ENCODE measurements at places on chromosomes 11 and 22.

DNA sequence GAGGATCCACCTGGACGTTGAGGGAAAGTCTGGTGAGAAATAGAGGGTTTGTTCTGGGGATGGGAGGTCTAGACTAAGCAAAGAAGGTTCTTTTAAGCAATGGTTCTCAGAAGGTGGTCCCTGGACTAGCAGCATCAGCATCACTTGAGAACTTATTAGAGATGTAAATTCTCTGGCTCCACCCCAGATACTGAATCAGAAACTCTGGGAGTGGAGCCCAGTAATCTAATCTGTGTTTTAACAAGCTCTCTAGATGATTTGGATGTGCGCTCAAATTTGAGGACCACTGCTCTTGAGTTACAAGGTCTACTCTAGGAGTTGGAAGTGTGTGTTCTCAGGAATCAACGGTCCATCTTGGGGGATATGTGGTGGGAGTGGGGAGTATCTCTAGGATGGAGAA lies 3.3 kb upstream of the ABCG4 start:
- no peak for DNase-seq

DNA sequence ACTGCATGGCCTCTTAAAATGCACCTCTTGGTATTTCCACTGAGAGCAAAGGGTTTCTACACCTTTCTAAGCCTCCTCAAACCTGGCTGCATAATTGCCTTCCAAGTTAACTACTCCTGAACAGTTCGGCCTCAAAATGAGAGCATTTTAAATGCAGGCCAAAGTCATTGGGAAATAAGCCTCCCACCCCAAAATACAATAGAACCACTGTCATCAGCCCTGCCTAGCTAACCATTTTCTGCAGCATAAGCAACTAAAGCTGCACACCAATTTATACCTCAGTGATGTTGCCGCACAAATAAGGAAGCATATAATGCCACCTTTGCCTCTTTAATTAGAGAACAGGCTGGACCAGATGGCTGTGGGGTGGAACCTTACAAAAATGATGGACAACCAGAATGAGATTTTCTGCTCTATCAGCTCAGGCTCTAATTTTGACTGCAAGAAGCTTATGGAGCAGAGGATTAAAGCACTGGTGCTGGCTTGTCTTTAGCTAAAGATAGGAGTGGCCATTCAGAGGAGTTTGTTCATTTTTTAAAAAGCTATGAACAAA lies 4.3 kb downstream of the TOB2 start:
- no peak for DNase-seq

DNA sequence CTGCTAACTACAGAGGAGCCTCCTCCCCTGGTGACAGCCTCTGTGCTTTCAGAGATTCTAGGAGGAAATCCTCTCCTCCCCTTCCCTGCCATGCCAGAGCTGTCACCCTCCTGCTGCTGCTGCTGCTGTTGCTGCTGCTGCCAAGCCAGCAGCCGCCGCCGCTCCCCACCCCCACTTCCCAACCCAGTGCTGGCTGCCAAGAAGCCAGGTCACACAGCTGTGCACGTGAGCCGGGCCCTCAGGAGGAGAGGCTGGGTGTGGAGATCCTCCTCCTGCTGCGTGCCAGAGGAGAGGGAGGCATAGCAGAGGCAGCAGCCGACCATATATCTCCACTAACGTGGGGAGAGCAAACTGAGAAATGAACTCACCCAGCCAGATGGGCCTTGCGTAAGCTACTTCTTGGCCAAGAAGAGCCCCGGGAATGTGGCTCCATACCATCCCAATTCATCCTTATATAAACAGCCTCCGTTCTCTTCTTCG lies 12.4 kb downstream of the CRY2 start:
- no peak for DNase-seq

GRCh38 chr22:26143806-26144325 lies 25.4 kb upstream of the SEZ6L start:
- DNase-seq: no peak

- no peak for DNase-seq
Observed at GRCh38 chr11:34351051-34351450, 6.8 kb downstream of the ABTB2 start.

GRCh38 chr11:124887667-124888013 lies 10.0 kb downstream of the ROBO4 start:
- DNase-seq: no peak

DNA sequence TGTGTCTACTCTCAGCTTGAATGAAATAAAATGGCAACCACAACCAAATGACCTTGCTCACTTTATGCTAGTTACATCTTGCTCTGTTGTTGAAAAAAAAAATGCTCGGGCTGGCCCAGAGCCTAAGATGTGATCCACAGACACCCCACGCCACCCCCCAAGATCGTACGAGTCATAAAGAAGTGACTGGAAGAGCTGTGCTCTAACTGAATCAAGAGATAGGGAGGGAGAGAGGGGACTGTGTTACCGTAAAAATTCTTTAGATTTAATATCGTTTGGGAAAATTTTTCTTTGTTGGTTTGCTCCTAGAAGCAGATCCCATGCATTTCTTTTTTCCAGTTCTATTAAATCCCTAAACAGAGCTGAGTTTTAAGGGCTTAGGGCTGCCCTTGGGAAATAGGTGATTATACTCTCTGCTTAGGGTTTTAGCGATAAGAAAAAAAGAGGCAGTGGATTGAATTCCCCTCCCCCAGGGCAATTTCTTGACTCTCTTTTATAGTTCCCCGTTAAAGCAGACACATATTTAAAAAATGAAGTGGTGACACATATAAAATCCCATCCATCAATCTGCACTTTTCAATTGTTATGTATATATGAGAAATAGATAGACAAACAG lies 14.5 kb downstream of the MAML2 start:
- DNase-seq: no peak

GRCh38 chr22:29216011-29216872 lies 10.5 kb downstream of the EMID1 start:
- no peak for DNase-seq

- DNase-seq: no peak
Observed at GRCh38 chr11:105574974-105575373, 34.9 kb upstream of the GRIA4 start.

DNA sequence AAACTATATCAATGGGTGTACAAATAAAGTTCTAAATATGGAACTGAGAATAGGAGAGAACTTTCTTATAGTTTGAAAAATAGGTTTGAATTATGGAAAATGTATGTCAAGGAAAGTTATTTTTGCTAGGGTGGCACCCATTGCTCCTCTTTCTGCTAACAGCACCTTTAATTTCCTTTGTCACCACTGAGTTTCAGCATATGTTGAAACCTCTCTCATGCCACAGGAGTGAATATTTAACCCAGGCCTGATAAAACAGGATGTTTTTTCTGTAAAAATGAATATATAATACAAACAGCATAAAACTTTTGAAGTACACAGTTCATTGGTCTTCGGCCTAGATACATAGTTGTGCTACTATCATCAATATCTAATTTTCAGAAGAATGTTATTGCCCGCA lies 385.5 kb upstream of the ANO5 start:
- no peak for DNase-seq

DNA sequence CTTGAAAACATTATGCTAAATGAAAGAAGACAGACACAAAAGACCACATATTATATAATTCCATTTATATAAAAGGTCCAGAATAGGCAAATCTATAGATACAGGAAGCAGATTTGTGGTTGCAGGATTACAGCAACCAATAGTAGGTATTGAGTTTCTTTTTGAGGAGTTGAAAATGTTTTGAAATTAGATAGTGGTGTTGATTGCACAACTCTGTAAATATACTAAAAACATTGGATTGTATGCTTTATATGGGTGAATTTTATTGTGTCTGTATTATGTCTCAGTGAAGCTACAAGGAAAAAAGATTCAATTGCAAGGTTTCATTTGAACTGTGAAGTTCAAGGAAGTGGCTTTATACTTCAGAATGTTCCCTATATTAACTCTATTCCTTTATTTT lies 3.0 kb upstream of the RRAS2 start:
- no peak for DNase-seq

DNA sequence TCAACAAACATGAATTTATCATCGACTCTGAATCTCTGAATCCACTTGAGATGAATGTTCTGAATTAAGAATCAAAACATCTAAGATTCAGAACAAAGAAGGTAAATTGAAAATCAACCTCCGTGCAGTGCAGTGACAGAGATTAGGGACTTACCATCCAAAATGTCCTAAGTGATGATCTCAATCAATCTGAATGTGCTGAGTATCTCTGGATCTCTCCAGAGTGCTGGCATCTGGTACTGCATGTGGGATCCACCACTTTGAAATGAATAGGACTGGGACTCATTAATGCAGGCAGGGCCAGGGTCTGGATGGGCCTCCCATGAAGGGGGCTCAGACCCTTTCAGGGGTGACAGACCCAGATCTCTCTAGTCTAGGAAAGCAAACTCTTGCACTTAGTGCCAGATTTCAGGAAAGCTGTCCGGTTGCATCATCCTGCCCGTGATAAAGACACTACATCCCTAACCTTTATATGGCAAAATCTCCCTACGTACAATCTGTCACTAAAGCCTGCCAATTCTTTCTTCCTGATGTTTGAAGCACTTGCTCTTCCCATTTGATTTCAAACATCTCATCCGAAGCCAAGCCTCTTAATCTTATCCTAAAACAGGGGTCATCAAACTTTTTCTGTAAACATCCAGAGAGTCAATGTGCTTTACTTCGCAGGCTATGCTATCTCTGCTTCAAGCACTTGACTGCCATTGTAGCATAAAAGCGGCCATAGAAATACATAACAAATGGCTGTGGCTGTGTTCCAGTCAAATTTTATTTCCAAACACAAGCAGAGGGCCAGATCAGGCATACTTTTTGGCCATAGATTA lies 263.3 kb downstream of the LARGE1 start:
- no peak for DNase-seq

- DNase-seq: no peak
Observed at GRCh38 chr11:7032692-7033091, 12.4 kb downstream of the NLRP14 start.

GRCh38 chr11:45250035-45250718 lies 36.0 kb downstream of the SYT13 start:
- DNase-seq: no peak

DNA sequence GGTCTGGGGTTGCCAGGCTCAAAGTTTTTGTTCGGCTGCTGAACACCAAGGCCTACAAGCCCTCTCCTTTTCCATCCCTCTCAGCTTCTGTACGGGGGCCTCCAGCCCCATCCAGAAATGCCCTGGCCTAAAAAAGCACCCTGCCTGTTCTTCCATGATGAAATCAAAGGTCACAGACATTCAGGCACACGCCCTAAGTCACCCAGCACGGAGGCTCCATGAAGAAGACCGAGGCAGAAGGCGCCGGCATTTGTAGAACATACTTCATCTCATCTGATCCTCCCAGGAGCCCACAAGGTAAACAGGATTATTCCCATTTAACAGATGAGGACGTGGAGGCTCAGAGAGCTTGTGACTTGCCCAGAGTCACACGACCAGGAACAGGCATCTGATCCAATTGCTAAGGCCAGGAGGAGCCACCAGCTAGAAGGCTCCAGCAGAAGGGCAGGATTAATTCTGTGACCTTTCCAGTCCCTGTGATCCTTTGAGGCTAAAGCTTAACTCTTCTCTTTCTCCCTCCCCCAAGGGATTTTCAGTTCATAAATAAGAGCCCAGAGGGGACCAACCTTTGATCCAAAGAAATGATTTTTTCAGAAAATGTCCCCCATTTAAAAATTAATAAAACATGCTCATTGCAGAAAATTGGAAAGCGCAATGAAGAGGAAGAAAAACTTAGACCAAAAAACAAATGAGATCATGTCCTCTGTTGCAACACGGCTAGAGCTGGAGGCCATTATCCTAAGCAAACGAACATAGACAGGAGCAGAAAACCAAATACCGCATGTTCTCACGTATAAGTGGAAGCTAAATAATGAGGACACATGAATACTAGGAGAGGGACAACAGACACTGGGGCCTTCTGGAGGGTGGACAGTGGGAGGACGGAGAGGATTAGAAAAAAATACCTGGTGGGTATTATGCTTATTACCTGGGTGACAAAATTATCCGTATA lies 38.7 kb downstream of the CYTH4 start:
- DNase-seq: no peak

DNA sequence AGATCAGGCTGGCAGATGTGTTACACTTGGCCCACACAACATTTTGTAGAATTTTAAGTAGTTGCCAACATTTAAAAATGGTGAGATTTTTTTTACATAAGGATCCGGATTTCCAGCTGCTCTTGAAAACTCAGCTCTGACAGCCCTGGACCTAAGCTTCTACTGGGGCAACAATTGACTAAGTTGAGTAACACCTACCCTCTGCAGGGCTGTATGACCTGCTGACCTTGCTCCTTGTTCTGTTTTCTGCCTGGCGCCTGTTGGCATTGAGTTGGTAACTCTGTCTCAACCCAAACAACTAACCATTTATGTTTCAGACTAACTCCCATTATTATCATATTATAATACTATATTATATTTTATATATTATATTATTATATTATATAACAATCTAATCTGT lies 21.1 kb upstream of the LRRC55 start:
- DNase-seq: no peak

DNA sequence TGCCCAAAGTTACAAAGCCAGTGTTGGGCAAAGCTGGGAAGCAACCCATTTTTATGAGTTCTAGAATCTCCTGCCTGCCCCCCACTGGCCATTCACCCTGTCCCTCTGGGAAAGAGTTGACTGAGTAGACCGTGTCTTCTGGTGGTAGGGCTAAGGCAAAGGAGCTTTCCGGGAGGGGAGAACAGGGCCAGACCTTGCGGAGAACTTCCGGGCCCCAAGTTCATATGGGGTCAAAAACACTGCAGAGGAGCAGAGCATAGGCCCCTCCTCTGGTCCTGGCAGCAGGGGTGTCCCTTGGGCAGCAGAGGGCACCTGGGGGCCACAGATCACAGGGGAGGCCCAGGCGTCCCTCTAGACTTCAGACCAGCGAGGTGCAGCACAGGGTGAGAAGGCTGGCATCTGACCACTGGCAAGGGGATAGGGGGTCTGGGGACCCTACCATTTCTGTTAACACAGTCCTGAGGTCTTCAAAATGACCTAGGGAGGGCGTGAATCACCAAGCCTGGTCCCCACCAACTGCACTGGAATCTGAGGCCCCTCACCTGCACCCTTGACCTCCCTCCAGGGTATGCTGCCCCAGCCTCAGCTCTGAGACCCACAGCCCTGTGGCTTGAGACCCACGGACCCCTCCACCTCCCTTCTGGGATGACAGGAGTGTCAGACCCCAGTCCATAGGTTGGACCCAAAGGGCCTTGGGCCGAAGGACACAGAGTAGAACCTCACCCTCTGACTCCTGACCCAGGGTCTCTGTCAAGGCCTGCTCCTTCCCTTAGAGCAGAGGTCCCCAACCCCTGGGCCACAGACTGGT lies 1.3 kb upstream of the ARAP1 start:
- no peak for DNase-seq

DNA sequence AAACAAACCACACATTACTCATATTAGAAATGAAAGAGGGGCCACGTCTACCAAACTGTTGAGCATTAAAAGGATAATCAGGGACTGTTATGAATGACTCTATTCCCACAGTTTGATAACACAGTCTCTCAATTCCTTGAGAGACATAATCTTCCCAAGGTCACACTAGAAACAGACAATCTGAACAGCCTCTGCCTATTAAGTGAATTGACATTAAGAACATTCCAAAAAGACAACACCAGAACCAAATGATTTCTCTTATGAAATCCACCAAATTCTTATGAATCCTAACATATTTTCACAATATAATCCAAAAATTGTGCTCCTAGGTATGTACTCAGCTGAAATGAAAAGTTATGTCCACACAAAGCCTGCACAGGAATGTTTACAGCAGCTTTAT lies 4.6 kb downstream of the RFPL1 start:
- no peak for DNase-seq
